Effector CD8-positive, alpha-beta T cell (primary cell): ENCODE measurements at places on chromosomes 3 and 15.

GRCh38 chr15:85762756-85763127 is 32.0 kb downstream of the KLHL25 start:
- no peak for DNase-seq

DNA sequence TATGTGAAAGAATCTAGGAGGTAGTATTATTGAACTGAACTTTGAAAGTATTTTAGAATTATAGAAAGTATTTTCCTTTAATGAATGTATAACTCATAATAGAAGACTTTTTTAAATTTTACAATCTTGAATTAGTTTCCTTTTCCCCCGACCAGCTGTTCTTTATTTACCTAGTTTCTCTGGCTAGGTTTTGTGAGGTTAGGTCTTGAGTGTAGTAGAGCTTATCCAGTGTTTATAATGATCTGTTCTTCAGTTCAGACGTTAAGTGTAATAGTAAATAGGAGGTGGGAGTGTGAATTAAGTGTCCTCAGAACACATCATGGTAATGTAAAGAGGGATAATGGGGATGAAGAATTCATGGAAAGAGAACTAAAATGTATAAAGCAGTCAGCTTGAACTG is 93.8 kb downstream of the MYRIP start:
- DNase-seq = no peak

DNA sequence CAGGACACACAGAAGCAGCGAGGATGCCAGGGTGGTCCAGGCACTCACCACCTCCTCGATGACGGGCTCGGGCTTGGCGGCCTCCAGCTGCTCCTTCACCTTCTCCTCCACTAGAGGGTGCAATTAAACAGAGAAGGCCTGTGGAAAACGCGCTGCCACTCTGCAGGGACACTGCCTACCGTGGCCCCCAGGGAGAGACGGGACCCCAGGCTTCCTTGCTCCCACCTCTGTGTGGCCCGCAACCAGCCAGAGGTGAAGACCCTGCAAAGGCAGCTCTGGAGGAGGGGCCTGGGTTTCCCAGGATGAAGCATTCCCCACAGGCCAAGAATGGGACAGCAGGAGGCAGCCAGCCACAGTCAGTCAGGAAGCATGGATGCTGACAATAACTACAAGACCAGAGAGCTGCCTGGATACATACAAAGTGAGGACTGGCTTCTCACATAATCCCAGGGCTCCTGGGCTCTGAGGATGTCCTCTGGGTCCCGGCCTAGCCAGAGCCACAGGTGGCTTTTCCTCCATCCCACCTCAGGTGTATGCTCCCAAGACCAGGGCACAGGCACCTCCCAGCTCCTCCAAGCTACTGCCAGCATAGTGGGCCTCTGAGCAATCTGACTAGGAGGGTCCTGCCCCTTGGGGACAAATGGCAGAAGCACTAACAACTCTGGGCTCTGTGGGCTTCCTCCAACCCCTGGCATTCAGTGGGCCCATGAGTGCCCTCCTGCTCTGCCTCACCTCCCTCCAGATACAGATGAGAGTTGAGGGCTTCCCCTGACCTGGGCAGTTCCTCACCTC is 46.2 kb downstream of the PTH1R start:
- DNase-seq = peak; percentile 7

- peak; percentile 6 for DNase-seq
Measured at GRCh38 chr3:71724584-71725270, 475 bp downstream of the EIF4E3 start.

- no peak for DNase-seq
Measured at GRCh38 chr3:107411056-107411455, 33.8 kb downstream of the CCDC54 start.

GRCh38 chr3:50378024-50378423 is 18.7 kb upstream of the TMEM115 start:
- no peak for DNase-seq

DNA sequence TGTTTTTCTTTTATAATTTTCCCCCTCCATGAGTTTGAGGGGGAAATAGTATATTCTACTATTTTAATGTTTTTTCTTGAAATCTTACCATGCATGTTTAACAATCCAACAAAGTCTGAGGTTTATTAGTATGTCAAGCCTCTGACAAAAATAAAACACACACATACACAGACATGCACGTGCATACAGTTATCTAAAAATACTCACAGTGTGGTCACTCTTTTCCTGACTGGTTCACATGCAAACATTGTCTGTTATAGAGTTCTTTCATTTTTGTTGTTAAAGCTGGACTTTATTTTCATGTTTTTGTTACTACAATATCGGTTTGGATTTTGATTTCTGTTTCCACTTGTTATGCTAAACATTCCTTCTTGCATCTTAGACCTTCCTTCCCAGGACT is 236.6 kb downstream of the MFSD1 start:
- DNase-seq = no peak
